ENCODE measurements at places on chromosomes 7 and 10.

DNA sequence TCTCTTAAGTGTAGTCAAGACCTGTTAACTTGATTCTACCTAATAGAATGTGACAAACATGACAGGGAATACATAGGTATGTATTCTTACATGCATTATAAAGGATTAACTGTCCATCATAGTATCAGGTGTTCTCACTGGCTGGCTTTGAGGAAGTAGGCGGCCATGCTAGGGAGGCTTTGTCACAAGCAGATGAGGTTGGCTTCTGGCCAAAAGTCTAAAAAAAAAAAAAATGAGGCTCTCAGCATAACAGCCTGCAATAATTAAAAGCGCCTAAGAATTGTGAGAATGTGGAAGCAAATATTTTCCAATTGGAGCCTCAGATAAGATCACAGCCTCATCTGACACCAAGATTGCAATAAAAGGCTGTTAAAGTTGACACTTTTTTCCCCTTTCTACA, 1256.8 kb upstream of the SORCS1 start:
- no peak for DNase-seq

- DNase-seq, result no peak
Measured at GRCh38 chr7:31553661-31554081, 39.8 kb downstream of the ITPRID1 start.

DNA sequence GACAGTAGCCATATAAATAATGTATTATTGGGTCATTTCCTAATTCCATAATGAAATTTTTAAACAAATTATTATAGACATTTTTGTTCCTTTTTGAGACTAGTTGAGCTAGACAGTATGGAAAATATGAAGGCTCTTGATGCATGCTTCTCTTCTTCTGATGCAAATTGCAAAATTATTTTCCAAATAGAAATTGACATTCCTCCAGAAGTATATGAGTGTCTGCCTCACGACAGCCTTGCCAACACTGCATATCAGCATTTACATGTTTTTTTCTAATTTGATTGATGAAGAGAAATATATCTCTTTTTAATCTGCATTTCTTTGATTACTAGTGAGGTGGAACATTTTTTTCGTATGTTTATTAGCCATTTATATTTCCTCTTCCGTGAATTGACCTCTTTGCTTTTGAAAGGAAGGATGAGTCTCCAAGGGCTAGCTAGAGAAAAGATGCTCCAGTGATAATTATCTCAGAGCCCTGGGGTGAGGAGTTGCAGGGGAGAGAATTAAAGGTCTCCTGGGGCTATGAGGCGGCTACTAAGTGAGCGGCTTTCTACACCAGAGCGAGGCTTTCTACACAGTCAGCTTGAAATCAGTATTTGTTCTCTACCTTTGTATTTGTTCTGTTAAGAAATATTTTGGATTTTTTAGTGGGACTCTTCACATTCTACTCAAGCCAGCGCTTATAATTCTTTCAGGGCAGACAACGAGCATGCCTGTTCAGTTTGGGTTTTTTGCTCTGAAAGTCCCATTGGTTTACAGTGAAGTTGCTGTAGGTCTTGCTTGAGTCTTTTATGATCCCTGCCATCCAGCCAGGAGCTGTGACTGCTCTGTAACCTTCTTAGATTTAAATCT, 712.2 kb upstream of the GALNT17 start:
- DNase-seq, result no peak

DNA sequence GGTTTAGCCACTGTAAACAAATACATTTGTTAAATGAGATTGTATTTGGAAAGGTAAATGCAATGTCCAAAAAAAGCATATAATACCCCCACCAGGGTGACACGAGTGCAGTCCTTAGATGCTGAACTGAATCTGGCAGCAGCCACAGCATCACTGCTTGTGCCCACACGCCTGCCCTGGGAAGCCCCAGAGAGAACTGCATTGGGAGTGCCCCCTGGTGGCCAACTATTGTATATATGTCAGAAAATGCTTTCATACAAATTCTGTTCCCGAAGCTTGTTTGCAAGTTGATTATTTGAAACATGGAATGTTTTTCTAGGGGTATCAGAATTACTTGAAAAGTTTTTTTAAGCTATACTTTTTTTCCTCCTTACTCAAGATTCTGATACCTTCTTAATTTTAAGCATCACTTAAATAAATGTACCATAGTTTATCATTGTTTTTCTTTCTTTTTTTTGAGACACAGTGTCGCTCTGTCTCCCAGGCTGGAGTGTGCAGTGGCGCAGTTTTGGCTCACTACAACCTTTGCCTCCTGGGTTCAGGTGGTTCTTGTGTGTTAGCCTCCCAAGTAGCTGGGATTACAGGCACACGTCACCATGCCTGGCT, 50.1 kb downstream of the LANCL2 start:
- peak; percentile 81 for DNase-seq

- DNase-seq, result no peak
Measured at GRCh38 chr7:130593033-130593432, 75.5 kb downstream of the COPG2 start.

GRCh38 chr10:125370578-125370977, 210.2 kb upstream of the CTBP2 start:
- DNase-seq, result no peak

DNA sequence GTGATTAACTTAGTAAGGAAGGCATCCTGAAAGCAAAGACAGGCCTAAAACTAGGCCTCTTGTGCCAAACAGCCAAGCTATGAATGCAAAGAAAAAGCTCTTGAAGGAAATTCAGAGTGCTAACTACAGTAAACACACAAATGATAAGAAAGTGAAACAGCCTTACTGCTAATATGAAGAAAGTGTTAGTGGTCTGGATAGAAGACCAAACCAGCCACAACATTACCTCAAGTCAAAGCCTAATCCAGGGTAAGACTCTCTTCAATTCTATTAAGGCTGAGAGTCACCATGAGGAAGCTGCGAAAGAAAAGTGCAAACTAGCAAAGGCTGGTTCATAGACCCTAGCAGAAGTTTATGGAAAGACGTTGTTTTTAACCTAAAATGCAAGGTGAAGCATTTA, 66.0 kb downstream of the IPMK start:
- no peak for DNase-seq

GRCh38 chr10:79206300-79207095, 137.7 kb downstream of the ZMIZ1 start:
- no peak for DNase-seq

- DNase-seq, result no peak
Measured at GRCh38 chr7:46583656-46584055, 662.6 kb upstream of the IGFBP3 start.

DNA sequence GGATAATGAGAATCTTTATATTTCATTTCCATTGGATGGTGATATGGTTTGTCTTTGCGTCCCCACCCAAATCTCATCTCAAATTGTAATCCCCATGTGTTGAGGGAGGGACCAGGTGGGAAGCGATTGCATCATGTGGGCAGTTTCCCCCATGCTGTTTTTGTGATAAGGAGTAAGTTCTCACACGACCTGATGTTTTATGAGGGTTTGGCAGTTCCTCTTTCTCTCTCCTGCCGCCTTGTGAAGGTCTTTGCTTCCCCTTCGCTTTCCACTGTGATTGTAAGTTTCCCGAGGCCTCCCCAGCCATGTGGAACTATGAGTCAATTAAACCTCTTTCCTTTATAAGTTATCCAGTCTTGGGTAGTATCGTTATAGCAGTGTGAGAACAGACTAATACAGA, 59.4 kb downstream of the MTPN start:
- DNase-seq, result no peak

- no peak for DNase-seq
Measured at GRCh38 chr7:5636914-5637313, 144.5 kb downstream of the RNF216 start.

- DNase-seq, result no peak
Measured at GRCh38 chr10:128265596-128265995, 139.4 kb upstream of the MKI67 start.

DNA sequence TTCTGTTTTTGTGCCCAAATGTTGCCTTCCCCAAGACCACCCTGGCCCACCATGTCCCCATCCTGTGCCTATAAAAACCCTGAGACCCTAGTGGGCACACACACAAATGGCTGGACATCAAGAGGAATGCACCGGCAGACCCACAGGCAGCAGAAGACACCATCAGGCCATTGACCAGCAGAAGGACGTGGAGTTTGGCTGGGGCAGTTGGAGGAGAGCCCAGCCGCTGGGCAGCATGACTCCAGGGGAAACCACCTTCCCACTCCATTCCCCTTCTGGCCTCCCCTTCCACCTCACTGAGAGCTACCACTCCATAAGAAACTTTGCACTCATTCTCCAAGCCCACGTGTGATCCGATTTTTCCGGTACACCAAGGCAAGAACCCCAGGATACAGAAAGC, 309.2 kb downstream of the CAMK1D start:
- no peak for DNase-seq

- no peak for DNase-seq
Measured at GRCh38 chr7:82699773-82700186, 256.2 kb upstream of the CACNA2D1 start.

GRCh38 chr10:27446091-27446918, 57.8 kb upstream of the RAB18 start:
- no peak for DNase-seq

GRCh38 chr7:29442146-29442545, 121.5 kb upstream of the PRR15 start:
- no peak for DNase-seq

- no peak for DNase-seq
Measured at GRCh38 chr10:121216295-121216694, 365.1 kb downstream of the WDR11 start.

DNA sequence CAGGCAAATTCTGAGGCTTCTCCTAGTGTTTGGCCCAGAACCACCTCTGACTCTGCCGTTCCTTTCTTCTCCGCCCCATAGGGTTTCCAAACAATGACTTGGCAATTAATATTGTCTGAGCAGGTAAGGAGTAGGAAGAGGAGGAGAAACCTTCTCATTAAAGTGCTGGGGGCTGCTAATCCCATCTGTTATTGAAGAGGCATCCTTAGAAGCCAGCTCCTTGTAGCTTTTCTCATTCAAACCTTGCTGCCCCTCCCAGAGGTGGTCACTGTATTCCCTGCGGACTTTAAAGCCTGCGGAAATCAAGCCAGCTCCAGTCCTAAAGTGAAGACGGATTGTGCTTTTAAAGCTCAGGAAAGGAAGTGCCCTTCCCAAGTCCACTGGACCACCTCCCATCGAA, 1.4 kb upstream of the NKX1-2 start:
- no peak for DNase-seq

DNA sequence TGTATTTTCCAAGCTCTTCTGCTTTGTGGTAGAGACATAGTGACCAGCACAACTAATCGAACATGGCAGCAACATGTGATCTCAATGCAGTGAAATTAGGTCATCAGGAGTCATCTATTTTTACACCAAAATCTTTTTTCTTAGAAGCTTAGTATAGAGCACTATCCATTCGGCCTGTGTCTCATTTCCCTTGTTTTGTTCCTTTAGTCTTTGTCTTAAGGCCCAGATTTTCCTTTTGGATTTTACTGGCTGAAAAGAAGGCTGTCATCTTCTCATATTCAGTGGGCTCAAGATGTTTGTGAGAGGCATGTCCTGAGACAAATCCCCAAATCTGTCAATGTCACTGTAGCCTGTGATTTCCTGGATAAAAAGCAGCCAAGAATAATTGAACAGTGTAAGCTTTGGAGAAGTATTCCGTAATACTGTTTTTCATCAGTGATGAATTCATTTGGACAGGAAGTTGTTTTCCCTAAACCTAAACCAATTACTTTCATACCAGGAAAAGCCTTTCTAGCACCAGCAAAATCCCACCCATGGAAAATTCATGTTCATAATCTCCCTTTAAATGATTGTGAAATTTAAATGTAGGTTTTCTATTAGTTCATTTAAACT, 55.2 kb downstream of the MAGI2 start:
- no peak for DNase-seq

- no peak for DNase-seq
Measured at GRCh38 chr10:28375399-28376354, 72.8 kb upstream of the MPP7 start.

GRCh38 chr7:39588416-39588815, 22.2 kb downstream of the YAE1 start:
- no peak for DNase-seq

- no peak for DNase-seq
Measured at GRCh38 chr7:22628112-22628511, 98.9 kb upstream of the IL6 start.

DNA sequence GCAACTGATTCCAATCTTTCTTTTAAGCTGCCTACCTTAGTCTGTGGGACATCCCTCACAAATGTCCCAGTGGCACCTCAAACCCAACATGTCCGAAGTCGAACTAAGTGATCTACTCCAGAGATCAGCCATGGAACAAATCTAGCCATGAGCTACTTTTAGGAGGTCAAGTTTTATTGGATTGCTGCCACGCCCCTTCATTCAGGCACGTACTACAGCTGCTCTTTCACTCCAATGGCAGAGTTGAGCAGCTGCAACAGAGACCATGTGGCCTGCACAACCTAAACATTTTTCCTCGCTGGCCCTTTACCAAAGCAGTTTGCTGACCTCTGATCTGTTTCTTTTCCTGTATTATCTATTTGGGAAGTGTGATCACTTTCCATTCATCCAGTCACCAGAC, 192.4 kb upstream of the CDCA7L start:
- no peak for DNase-seq

DNA sequence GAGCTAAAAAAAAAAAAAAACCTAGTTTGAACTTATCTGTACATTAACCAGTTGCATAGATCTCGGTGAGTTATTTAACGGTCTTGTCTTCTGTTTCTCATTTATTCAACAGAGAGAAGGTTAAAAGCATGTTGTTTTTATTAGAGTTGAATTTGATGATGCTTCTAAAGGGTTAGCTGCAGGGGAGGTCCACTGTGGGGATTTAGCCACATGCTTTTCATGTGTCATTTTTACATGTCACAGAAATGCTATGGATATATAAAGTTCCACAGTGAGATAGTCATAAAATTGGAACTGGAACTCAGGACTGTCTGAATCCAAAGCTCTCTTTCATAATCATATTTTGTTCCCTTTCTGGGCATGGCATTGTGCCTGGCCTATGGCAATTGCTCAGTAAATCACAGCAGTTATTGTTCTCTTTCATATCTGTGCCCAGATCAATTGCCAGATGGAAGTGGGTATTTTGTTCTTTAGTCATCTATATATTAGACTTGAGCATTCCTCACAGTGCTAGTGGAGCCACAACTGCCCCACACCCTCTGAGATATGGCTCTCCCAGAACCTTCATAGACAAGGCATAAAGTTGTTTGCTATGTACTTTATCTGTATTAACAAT, 578.8 kb downstream of the NRG3 start:
- no peak for DNase-seq

DNA sequence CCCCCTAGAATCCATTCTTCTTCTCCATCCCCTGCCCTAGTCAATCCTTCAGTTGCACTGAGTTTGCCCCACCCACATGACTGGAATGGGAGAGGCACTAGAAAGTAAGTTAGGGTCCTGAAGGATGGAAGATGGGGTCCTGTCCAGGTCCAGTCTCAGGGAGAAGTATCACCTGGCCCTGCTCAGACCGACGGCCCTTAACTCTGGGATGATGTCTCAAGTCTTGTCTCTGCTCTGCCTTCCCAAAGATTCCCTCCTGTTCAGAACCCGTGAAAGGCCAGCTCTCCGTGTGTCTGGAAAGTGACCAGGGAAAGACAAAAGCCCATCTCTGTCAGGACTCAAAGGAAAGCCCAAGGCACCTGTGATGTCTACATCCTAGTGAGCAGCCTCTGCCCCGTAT, 88.8 kb downstream of the OAT start:
- no peak for DNase-seq

- DNase-seq, result no peak
Measured at GRCh38 chr10:50332108-50332842, 81.0 kb upstream of the ASAH2 start.

- DNase-seq, result no peak
Measured at GRCh38 chr10:127576740-127577161, 27.6 kb downstream of the NPS start.

Data from stimulated activated CD8-positive, alpha-beta memory T cell treated with anti-CD3 and anti-CD28 coated beads, Interleukin-12 subunit alpha, Interleukin-12 subunit beta, amount 100 ng/mL, for 1 hour (primary cell).